Gastrocnemius medialis (tissue), 4 donors: ENCODE measurements at places on chromosomes 2 and 18. TPM values are rescaled to one million over a fixed set of nuclear protein-coding genes. Genes with fewer than 3 reads are reported as not detected.

The KCNS3 gene
- total RNA-seq, result 103 TPM

The CCDC141 gene
- total RNA-seq, result 0.85 TPM

The CFAP65 gene
- total RNA-seq, result not detected

The HIBCH gene
- total RNA-seq, result 9.0 TPM

The GALR1 gene
- total RNA-seq, result not detected

DNA sequence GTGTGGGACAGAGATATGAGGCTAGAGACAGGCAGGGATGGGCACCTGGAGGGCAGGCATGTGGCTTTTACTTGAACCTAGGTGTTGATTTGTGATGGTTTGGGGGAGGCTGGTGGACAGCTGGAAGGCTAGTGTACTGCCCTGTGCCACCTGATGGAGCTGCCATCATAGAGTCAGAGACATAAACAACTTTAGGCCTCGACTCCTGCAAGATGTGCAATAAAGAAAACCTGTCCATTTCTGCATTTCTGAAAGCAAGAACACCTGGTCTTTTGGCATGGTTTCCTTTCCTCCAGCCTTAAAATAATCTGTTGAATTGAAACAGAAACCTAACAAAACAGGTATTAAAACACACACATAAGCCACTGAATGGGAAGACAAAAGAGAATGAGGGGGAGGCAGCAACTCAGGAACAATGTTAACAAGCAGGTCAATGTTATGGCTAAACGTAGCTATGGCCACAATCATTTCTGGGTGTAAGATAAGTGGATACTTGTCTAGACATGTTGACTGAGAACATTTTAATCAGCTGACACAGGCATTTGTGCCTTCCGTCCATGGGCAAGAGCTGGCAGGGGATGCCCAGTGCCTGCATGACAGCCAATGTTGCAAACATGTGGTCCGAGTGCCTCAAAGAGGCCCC, 87.8 kb downstream of the KCTD1 start:
- H3K27me3 ChIP-seq, result no peaks in the 10 kb centered on the region
- no peak for DNase-seq
- no peak overlapping the region for H3K4me3 ChIP-seq
- no peaks in the 10 kb centered on the region for H3K36me3 ChIP-seq

- H3K36me3 ChIP-seq, result no peaks in the 10 kb centered on the region
- H3K27ac ChIP-seq, result no peak overlapping the region
- H3K4me1 ChIP-seq, result no peaks in the 10 kb centered on the region
These were observed 1152.8 kb upstream of the CELF4 start for GRCh38 chr18:38718365-38718901.

GRCh38 chr2:169877398-169877797, 50.1 kb downstream of the UBR3 start:
- H3K4me3 ChIP-seq, result no peak overlapping the region
- no peak for DNase-seq
- H3K4me1 ChIP-seq, result no peaks in the 10 kb centered on the region
- no peaks in the 10 kb centered on the region for H3K36me3 ChIP-seq
- H3K27me3 ChIP-seq, result no peaks in the 10 kb centered on the region

DNA sequence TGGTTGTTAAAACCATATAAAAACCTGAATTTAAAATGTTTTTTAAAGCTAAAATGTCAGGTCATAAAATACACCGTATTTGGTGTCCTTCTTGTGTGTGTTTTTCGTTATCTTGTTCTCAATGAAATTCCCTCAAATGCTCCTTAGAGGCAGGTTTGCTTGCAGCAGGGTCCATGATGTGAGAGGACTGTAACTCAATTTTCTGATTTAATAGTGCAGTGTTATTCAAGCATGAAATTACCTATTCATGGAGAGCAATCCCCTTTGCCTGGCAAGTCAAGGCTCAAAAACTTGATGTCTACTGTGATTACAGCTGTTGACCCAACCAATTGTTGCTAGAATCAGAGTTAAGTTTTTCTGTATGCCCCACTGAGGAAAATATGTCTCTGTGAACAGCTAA, 318.2 kb downstream of the GALNT13 start:
- no peak for DNase-seq
- no peaks in the 10 kb centered on the region for H3K27me3 ChIP-seq
- H3K27ac ChIP-seq, result no peak overlapping the region
- H3K4me1 ChIP-seq, result no peaks in the 10 kb centered on the region
- H3K4me3 ChIP-seq, result no peak overlapping the region
